ENCODE measurements at places on chromosomes 16 and 17.

DNA sequence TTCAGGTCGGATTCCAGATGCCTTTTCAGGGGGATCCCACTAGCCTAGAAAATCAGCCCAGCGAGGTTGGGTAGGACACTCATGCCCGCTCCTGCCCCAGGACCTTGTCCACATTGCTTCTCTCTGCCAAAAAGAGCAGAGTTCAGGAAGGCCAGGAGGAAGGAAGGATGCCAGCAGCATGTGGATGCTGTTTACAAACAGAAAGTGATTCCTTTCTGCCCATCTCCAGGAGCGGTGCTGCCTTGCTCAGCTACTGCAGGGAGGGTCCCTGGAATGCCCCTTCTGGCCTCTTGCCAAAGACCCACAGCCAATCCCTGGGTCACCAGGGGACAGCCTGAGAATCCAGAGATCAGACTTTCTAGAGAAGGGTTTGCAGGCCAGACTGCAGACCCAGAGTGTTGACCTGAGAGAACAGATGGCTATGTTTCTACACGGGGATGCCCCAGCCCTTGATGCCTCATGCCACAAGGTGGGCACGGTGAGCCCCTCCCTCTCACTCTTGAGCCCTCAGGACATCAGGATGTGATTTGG, 32.3 kb upstream of the EMP2 start:
- no peak for DNase-seq

GRCh38 chr17:43766413-43767052, 7.9 kb upstream of the SOST start:
- DNase-seq, result no peak

- DNase-seq, result no peak
Observed at GRCh38 chr16:27588057-27588456, 38.1 kb downstream of the KATNIP start.

- DNase-seq, result peak; percentile 37
Observed at GRCh38 chr16:11742093-11742535, 543 bp downstream of the TXNDC11 start.

- DNase-seq, result no peak
Observed at GRCh38 chr16:81574168-81574567, 129.6 kb downstream of the CMIP start.

DNA sequence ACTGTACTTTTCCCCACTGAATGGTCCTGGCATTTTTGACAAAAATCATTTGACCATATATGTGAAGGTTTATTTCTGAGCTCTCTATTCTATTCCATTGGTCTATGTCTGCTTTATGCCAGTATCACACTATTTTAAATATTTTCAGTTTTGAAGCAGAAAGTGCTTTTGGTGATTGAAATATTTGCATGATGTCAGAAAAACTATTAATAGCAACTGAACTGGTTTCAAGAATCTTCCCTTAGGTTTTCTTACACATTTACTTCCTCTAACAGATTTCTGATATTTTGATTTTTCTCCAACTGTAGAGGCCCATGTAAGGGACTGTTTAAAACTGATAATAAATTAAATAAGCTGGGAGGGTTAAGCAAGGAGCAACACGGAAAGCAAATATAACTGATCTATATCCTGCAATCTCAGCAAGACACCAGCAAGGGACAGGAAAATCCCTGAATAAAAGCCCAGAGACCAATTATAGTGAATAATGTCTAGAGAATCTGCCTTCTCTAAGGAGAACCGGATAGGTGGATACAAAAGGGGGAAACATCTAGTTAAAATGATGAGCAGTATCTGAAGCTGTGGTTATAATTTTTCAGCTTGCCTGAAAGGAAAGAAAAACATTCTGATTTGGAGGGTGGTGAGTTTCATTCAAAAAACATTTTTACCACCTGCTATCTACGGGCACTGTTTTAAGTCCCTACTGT, 80.9 kb upstream of the STAC2 start:
- no peak for DNase-seq
